ENCODE measurements at places on chromosomes 13 and 19. TPM values are rescaled to one million over a fixed set of nuclear protein-coding genes. Genes with fewer than 3 reads are reported as not detected.

Gene CEACAM5
- 0.83 TPM for total RNA-seq

Gene IGFL1
- total RNA-seq: not detected

Gene TTC9B
- total RNA-seq: 1.1 TPM

Gene RYR1
- total RNA-seq: 0.71 TPM

Gene FUT1
- 0.71 TPM for total RNA-seq

Gene ANGPTL8
- not detected for total RNA-seq

Gene YJEFN3
- 2.2 TPM for total RNA-seq

Gene NKPD1
- total RNA-seq: not detected

Gene SIGLEC8
- not detected for total RNA-seq

Gene SPTBN4
- total RNA-seq: 0.99 TPM

Gene PRTN3
- not detected for total RNA-seq

Gene KLK3
- not detected for total RNA-seq

Gene SARS2
- total RNA-seq: 8.2 TPM

Gene MPND
- total RNA-seq: 8.6 TPM

Gene ICAM5
- total RNA-seq: 0.83 TPM

Gene HTR2A
- 2.2 TPM for total RNA-seq

Gene UHRF1
- total RNA-seq: 0.36 TPM

Gene CGB2
- total RNA-seq: not detected

Gene VRK3
- 28.5 TPM for total RNA-seq

Gene CLEC17A
- not detected for total RNA-seq

Gene RFPL4A
- total RNA-seq: not detected

Gene CRLF1
- total RNA-seq: 28.8 TPM

Gene CEACAM7
- total RNA-seq: not detected

DNA sequence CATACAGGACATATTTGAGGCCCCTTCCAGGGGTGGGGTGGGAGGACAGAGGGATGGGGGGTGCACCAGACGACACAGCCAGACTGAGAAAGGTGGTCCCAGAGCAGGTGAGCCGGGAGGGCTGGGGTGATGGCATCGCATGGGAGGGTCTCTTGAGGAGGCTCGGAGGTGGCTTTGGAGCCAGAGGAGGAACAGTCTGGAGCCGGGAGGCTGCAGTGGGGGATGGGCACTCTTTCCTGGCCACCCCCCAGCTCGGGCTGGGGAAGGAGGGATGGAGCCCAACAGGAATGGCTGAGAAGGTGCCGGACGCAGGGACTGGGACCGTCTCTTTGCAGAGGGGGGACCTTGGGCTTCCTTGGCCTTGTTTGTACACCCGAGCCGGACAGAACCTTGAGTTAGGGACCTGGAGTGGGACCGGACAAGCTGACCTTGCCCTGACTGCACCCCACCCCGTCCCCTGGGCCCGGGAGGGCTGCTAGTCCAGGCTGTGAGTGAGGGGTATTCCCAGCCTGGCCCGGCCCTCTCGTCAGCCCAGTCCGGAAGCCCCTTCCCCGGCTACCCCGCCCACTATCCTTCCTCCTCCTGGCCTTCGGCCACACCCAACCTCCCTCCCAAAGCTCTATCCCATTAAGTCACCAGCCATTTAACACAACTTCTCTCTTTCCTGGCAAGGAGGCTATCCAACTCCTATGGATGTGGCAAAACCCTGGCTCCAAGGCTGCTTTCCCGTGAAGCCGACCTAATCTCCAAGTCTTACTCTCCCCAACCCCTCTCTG, 816 bp upstream of the TBXA2R start:
- DNase-seq: no peak

- no peak for DNase-seq
Measured at GRCh38 chr13:68851026-68851425, 1256.6 kb upstream of the ATXN8OS start.

- no peak for DNase-seq
Measured at GRCh38 chr13:29888306-29888705, 37.9 kb upstream of the UBL3 start.

- DNase-seq: peak; percentile 92
Measured at GRCh38 chr19:12092065-12092867, 27.7 kb downstream of the ZNF844 start.

DNA sequence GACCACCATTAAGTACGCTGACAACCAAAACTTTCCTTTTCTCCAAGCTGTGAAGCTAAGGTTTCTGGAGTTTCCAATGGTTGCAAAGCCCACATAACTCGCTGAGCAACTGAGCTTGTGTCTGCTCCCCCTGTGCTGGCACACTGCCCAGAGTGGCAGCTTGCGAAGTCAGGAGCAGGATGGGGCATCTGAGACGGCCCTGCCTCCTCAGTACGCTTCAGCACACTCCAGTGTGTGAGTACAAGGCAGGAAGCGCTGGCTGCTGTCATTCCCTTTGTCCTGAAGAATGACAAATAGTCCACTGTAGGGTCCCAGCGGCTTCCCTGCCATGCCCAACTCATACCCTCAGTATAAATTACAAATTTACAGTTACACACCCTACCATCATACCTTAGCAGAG, 51.5 kb downstream of the SKA3 start:
- no peak for DNase-seq

GRCh38 chr19:51780270-51780669, 14.7 kb upstream of the FPR3 start:
- DNase-seq: no peak

DNA sequence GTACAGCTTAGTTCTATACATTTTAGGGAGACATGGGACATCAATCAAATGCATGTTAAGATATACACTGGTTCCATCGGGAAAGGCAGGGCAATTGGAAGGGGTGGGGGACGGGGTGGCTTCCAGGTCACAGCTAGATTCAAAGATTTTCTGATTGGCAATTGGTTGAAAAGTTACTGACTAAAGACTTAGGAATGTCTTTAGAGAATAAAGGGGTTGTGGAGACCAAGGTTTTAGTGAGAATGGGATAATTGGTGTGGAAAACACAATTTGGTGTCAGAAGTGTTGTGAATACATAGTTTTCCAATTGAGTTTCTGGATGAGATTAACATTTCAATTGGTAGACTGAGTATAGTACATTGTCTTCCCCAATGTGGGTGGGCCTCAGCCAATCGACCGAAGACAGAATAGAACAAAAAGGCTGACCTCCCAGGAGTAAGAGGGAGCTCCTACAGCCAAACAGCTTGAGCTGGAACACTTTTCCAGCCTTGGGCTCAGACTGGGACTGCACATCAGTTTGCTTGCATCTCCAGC, 988 bp upstream of the CCDC169 start:
- peak; percentile 65 for DNase-seq

GRCh38 chr13:101026736-101027398, 352.3 kb upstream of the TMTC4 start:
- DNase-seq: no peak

- peak; percentile 77 for DNase-seq
Measured at GRCh38 chr19:17605761-17606589, 50.5 kb downstream of the COLGALT1 start.

GRCh38 chr19:39780894-39781293, 2.2 kb downstream of the LEUTX start:
- no peak for DNase-seq

GRCh38 chr13:26660766-26661165, 99.8 kb downstream of the GPR12 start:
- DNase-seq: no peak

GRCh38 chr19:1513499-1514294, 878 bp upstream of the ADAMTSL5 start:
- no peak for DNase-seq

GRCh38 chr13:46379611-46380010, 7.4 kb downstream of the RUBCNL start:
- DNase-seq: no peak

- no peak for DNase-seq
Measured at GRCh38 chr13:89163096-89163495, 1491.9 kb downstream of the SLITRK5 start.

- DNase-seq: no peak
Measured at GRCh38 chr19:13881251-13881691, 4.3 kb downstream of the NANOS3 start.

DNA sequence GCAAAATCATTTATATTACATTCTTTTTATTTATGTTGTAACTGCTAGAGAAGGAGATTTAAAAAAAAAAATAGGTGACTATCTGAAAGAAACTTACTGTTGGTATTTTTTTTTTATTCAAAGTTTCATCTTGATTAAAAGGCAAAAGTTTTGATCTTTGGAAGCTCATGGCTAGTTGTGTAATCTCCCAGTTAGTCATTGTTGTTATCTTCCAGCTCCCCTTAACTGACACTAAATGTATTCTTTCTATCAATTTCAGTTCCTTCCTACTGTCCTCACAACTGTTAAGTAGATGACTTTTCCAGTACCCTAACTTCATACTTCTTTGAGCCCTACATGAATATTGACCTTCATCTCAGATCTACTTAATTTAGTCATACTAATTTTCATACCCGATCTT, 71.1 kb downstream of the PIBF1 start:
- DNase-seq: no peak

DNA sequence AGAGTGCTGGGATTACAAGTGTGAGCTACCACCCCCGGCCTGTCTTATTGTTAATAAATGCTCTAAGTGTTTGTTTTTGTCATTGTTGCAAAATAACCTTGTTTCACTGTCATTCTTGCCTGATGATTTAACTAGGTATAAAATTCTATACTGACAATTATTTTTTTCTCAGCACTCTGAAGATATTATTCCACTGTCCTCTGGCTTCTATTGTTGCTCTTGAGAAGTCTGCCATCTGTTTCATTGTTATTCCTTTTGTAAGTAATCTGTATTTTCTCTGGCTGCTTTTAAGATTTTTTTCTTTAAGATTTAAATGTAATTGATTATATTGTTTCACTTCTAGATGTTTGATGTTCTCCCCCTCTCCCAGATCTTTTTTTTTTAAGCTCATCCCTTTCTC, 17.6 kb downstream of the ZNF420 start:
- no peak for DNase-seq

- DNase-seq: peak; percentile 40
Measured at GRCh38 chr19:29510701-29511265, 15.0 kb upstream of the VSTM2B start.

DNA sequence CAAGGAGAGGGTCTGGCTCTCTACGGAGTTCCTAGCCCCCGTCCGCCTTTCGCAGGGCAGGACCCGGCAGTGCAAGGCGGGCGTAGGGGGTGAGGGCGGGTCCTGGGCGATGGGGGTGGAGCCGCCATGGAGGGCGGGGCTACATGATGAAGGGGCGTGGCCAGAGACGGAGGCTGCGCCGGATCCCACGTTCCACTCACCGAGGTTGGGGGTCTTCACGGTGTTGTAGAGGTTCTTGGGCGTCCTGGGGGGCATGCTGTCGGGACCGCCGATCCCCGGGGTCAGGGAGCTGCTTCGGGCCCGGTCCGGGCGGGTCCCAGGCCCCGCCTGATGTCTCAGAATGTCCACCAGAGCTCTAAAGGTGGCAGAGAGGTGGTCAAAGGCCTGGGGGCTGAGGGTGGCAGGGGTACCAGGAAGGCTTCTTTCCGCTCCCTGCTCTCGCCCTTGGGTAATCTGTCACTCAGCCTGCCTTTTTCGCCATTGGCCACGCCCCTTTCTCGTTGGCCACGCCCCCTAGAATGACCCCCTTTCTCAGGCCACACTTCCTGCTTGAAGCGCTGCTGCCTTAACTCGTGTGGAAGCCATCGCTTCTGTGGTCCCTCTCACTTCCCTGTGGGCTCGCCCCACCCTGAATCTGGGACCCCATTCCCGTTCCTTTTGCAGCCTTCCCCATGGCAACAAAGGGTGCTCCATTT, 2.5 kb downstream of the SHISA7 start:
- no peak for DNase-seq

GRCh38 chr19:55643003-55643886, at the start of gene ZNF581:
ZNF581 (plus strand) TSS chr19:55643649; CDS start chr19:55644572, 923 bp downstream.
- DNase-seq: peak; percentile 88

DNA sequence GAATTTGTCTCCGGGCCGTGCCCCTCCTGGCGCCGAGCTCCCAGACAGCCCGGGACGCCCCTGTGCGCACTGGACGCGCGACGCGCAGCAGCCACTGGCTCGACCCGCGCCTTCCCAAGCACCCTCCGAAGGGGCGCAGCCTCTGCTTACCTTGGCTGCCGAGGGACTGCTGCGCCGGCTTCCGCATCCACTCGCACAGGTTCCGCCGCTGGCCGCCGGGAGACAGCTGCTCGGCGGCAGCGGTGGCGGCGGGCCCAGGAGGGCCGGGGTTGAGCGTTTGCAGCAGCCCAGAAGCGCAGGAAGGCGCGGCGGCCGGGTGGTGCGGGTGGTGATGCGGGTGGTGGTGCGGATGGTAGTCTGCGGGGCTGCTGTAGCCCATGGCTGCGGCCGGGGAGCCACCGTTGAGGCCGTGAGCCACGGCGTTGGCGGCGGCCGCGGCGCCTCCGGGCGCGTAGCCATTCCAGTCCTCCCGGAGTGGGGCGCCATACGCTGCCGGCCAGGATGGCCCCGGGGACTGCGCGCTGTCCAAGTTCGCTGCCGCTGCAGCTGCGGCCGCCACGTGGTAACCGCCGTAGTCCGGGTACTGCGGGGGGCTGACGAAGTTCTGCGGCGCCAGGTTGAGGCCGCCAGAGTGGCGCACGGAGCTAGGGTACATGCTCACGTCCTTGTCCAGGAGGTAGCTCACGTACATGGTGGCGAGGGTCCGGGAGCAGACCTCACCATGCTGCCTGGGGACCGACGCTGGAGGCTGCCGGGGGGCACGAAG, 616 bp downstream of the CDX2 start:
- DNase-seq: no peak

GRCh38 chr13:74101436-74101835, 32.8 kb downstream of the KLF12 start:
- no peak for DNase-seq

- DNase-seq: no peak
Measured at GRCh38 chr19:10510301-10510802, 6.9 kb downstream of the S1PR5 start.

GRCh38 chr19:10936661-10937084, 8.1 kb downstream of the TIMM29 start:
- DNase-seq: no peak

DNA sequence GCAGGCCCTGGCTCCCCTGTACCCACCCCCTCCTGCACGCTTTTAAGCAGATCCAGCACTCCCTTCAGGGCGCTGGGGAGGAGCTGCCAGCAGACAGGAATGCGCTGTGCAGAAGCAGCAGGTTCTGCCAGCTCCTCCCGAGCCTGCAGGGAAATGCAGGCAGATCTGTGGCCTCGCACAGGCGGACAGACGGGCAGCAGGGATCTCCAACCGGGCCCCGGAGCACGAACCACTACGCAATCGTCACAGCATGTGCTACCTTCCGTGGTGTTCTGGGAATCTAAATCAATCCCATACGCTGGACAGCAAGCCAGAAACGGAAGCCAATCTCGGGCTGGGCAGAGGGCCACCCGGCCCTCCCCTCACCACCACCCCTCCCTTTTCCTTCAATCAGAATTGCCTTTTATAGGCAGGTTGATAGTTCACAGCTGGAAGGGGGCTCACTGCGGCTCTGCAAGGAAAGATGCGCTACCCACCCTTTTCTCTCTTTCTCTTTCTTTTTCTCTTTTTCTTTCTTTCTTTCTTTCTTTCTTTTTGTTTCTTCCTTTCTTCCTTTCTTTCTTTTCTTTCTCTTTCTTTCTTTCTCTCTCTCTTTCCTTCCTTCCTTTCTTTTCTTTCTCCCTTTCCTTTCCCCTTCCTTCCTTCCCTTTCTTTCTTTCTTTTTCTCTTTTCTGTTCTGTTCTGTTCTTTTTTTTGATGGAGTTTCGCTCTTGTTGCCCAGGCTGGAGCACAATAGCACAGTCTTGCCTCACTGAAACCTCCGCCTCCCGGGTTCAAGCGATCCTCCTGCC, 99.9 kb downstream of the GNG7 start:
- DNase-seq: peak; percentile 98

- peak; percentile 53 for DNase-seq
Measured at GRCh38 chr19:29517412-29517811, 8.4 kb upstream of the VSTM2B start.

- no peak for DNase-seq
Measured at GRCh38 chr13:75181906-75182305, 300.1 kb downstream of the TBC1D4 start.
